ENCODE measurements at places on chromosomes 7 and 10.

DNA sequence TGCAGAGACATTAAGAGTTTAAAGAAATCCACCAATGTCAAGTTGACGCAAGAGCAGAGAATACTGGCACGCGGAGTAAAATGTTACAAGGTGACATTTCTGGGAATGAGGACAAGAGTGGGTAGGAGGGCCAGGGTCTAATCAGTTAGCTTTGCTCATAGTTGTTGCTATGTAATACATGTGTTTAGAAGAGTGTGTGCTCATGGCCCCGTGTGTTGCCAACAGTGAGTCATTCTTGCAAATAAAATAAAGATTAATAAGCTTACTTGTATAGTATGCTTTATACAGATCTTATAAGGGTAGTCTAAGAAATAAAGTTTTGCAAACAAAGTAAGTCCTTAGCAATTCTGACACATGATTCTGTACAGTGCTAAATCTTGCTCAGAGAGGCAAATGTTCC is 64.5 kb downstream of the DNMBP start:
- DNase-seq: no peak

DNA sequence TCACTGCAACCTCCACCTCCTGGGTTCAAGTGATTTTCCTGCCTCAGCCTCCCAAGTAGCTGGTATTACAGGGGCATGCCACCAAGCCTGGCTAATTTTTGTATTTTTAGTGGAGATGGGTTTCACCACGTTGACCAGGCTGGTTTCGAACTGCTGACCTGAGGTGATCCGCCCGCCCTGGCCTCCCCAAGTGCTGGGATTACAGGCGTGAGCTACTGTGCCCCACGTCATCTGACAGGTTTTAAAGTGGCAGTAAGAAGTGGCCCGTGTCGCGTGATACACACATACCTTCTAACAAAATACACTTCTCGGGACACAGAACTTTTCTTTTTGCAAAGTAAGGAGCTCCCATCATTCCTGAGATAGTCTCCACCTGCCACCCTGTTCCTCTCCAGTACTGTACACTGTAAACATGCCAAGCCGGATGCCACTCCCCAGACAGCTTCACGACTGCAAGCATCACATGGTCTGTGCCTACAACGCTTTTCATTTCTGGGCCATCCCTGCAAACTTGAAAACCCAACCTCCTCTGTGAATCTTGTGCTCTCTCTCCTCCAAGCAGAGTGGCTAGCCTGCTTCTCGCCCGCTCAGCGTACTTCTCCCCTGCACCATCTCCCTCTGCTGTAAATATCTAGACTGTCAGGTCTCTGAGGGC is 256.3 kb upstream of the KLF14 start:
- DNase-seq: no peak

DNA sequence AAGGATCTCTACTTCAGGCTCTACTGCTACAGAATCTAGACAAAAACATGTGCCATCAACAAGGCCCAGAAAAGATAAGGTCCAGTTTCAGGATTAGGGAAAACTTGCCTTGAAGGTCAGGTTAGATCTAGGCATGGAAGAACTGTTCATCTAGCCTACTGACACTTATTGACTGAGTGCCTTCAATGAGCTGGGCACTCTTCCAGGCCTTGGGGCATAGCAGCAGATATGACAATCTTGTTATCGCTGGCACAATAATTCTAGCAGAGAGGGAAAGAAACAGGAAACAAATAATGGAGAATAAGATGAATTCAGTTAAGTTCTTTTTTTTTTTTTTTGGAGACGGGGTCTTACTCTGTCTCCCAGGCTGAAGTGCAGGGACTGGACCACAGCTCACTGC is 71.6 kb downstream of the ADCYAP1R1 start:
- DNase-seq: no peak

- DNase-seq: no peak
These were observed 85.2 kb upstream of the VIPR2 start for GRCh38 chr7:159229683-159230475.

- no peak for DNase-seq
These were observed at the start of gene KLF14 for GRCh38 chr7:130733931-130734814. Gene KLF14, minus strand, starts transcription at chr7:130734207. Its CDS starts 174 bp downstream, at chr7:130734033.

- no peak for DNase-seq
These were observed 370.3 kb downstream of the BMPER start for GRCh38 chr7:34275624-34276023.

DNA sequence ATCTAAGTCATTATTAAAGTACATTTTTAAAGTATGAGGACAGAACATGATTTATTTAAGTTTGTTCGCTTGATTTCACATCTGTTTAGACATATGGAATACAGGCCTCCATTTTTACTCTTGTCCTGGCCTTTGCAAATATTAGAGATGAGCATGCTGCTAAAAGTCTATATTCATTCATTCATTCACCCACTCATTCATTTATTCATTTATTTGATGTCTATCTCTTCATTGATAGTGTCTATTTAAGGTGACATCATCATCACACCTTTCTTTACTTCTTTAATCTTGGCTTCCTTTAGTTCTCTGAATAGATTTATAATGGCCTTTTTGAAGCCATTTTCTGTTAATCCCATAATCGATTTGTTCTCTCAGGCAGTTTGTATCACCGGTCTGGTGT is 68.0 kb downstream of the THNSL1 start:
- no peak for DNase-seq

DNA sequence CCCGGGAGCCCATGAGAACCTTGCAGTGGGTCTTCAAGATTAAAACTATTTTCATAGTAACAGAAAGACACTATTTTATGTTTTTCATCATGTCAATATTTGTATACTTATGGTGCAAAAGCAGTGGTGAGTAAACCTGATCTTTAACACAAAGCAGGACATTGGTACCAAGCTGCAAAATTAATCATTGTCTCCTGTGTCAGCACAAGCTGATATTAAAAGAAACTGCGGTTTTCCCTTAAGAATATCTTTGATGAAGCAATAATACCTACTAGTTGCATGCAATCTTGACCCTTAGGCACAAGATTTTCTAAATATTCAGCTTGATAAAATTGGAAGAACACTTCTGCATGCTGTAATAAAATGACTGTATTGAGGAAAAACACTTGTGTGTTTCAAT is 121.7 kb downstream of the MDFIC start:
- DNase-seq: no peak

GRCh38 chr10:106609470-106610266 is 554.8 kb downstream of the SORCS1 start:
- DNase-seq: no peak

DNA sequence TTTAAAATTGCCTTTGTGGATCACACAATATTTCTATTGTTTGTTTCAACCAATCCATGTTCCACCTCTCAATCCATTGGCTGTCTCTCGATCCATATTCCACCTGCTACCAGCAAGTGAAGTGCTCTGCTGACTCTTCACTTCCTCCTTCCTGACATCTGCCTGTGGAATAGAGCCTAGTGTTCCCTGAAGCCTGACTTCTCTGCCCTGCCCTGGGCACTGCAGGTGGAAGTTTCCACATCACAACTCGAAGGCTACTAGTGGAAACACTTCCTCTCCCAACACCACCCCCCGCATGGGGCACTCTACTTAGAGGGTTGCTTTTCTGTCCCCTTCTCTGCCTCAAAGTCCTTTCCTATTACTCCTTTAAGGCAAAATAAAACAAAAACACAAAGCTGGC is 563.8 kb upstream of the IGFBP3 start:
- DNase-seq: no peak

- DNase-seq: no peak
These were observed 58.9 kb downstream of the FRMPD2 start for GRCh38 chr10:48215486-48216203.

DNA sequence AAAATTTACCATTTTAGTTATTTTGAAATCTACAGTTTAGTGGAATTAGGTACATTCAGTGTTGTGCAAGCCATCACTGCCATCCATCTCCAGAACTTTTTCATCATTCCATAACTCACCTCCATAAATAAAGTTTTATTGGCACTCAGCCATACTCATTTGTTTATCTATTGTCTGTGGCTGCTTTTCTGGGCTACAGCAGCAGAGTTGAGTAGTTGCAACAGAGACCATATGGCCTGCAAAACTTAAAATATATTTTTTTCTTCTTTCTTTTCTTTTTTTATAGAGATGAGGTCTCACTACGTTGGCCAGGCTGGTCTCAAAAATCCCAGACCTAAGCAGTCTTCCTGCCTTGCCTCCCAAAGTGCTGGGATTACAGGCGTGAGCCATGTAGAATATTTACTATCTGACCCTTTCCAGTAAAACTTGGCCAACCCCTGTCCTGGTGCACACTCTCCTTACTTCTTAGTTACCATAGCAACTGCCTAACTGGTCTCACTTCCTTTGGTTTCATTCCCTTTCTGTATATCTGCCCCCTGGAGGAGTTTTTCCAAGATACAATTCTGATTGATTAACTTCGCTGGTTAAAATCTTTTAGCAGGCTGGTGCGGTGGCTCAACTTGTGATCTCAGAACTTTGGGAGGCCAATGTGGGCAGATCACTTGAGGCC is 133.2 kb downstream of the CUX1 start:
- no peak for DNase-seq

DNA sequence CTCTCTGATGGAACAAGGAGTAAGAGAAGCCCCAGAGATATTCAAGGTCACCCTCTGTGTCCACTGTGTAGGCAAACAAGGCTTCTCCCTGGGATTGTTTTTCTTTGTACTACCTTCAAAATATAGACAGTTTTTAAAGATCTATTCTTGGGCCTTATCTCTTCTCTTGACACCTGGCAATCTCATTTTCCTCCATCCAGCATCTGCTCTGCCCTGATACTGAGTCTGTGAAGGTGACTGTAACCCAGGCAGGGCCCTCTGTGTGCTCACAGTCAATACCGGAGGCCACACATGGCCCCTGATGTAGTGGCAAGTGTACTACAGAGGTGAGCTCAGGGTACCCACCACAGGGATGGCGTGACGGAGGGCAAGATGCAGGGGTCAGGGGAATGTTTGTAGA is 221.1 kb downstream of the SNX10 start:
- no peak for DNase-seq

DNA sequence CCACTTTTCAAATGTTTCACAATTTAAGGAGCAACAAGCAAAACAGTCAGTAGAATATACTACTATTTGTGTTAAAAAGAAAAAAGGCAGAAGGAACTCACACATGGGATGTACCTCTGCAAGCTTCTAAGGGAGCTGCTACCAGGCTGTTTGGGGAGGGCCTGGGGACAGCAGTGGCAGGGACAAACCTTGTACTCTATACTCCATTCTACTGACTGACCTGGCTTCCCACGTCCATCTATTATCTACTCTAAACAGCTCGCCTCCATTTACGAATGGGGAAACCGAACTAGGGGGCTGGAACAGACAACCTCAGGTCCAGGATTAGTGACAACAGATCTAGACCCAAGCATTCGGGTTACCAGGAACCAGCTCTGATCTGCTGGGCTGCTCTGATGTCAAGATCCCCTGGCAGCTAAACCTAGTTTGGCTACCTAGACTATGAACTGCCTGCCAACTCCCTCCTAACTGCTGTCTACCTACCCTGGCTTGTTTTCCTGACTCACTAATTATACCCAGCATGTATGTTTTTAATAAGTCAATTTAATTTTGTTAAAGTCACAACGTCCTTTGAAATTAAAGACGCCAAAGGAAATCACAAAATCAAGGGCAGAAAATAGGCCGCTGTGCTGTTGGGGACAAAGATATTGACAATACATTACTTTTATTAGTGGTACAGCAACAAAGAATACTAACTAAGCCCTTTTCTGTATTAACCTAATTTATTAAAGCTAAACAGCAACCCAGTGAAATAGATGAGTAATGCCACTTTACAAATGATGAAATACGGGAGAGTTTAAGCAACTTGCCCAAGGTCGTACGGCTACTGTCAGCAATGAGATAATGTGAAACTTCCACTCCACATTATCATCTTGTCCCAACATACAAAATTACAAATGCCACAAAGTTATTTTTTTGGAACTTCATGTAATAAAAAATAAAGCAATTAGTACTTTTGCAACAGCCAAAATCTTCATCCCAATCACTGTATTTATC is 5.3 kb downstream of the PSAP start:
- no peak for DNase-seq

DNA sequence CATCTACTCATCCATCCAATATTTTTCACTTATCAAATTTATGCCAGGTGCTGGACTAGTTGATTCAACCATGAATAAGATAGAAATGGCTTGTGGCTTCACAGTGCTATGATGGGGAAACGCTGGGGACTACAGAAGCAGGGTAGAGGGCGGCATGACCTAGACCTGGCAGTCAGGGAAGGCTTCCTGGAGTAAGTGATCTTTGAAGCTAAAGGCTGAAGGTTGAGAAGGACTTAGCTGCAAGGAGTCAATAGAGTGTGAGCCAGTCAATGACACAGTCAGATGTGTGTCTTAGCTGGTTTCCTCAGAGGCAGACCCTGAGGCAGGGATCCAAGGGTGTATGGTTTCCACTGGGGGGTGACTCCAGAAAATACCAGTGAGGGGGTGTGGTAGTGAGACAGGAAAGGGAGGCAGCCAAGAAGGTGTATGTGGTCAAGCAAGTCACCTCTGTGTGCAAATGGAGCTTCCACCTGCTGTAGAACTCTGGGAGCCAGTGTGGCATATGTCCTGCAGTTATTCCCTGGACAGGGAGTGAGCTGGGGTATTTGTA is 10.3 kb downstream of the PRF1 start:
- no peak for DNase-seq

GRCh38 chr7:82289152-82289535 is 154.4 kb downstream of the CACNA2D1 start:
- no peak for DNase-seq

- no peak for DNase-seq
These were observed 3.2 kb downstream of the TES start for GRCh38 chr7:116213361-116214130.

- no peak for DNase-seq
These were observed 95.5 kb downstream of the ADK start for GRCh38 chr10:74246495-74246894.

- no peak for DNase-seq
These were observed 15.6 kb downstream of the ELN start for GRCh38 chr7:74043523-74043951.

- DNase-seq: no peak
These were observed 9.6 kb downstream of the ZNF398 start for GRCh38 chr7:149156898-149157297.

DNA sequence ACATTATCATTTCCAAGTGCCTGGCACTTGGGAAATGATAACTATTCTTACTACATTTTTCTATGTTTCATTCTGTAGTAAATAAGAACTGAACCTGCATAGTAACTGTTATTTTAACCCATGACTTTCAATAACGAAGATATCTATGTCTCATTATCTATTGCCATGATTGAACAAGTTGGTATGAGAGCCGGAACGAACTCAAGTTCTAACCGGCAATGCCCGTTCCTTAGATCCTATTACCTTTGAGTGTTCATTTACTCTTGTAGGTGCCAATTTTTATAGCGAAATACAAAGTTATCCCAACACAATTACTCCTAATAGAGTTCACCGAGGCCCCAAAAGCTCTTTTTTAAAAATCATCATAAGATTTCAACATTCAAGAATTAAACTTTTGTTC is 885 bp upstream of the MET start:
- DNase-seq: no peak

All from stimulated activated CD8-positive, alpha-beta memory T cell treated with anti-CD3 and anti-CD28 coated beads, Interleukin-7, amount 100 ng/mL, for 1 hour (primary cell).